ENCODE measurements at places on chromosomes 12 and 14. TPM values are rescaled to one million over a fixed set of nuclear protein-coding genes. Genes with fewer than 3 reads are reported as not detected.

DNA sequence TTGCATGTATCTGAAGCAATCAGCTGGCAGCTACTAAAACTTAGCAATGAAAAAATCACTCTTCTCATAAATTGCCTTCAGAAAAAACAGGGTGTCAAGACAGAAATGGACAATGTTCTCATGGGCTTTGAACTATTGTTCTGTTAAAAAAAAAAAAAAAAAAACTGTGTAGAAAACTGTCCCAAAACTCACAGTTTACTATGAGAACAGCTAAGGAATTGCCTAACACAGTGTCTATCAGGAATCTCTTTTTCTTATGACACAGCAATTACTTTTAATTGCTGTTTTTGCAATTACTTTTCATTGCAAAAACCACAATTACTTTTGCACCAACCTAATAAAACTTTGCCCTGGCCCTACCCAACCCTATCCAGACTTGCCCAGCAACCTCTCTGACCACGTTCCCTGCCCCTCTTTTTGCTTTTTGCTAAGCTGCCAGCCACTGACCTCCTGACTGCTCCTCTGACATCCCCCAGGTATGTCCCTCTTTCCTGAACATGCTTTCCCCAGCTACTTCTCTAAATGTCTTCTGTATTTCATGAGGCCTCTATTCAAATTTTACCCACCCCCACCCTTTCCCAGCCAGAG is 68.0 kb upstream of the SLCO1C1 start:
- no peak for DNase-seq

- DNase-seq, result no peak
These were observed 292.3 kb downstream of the TMEM117 start for GRCh38 chr12:44127966-44128710.

- peak; percentile 90 for DNase-seq
These were observed 32.1 kb downstream of the CMKLR1 start for GRCh38 chr12:108307006-108307405.

The CCDC196 gene
- not detected for total RNA-seq

The FBRSL1 gene
- 12.3 TPM for total RNA-seq

Measured in osteoblast (primary cell).